Stimulated activated CD4-positive, alpha-beta T cell treated with anti-CD3 and anti-CD28 coated beads, TNF-alpha, amount 100 ng/mL, for 1 hour (primary cell): ENCODE measurements at places on chromosomes 2 and 18.

GRCh38 chr18:30828700-30829099, 213.8 kb downstream of the DSC3 start:
- DNase-seq: no peak

DNA sequence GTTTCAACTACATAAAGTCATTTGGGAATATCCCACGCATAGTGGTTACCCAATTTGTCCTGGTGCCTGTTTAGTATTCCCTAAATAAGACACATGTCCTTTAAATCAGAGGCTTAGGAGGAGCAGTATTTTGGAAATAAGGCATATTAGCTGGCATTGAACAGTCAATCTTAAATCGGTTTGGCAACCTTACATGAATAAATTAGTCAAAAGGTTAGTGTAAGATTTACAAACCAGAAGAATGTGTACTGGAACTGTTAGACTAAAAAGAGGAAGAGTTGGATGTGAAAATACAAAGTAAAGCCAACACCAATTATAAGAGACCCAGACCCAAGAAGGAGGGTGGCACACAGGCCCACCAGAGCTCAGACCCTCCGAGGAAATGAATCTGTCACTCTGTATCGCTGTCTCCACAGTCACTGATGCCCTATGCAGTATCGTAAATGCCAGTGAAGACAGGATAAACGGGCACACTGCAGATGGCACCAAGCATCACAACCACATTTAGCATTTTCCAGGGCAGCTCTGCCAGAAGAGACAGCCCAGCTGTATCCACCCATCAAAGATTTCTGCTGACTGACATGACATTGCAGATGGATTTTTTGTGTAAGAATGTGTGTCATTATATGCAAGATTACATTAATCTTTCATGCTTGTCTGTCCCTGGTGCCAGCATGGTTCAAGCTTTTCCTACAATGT, 90.4 kb downstream of the CERKL start:
- DNase-seq: no peak

GRCh38 chr2:96065381-96065930, 30.7 kb upstream of the GPAT2 start:
- no peak for DNase-seq

GRCh38 chr2:237547841-237548416, 18.4 kb upstream of the PRLH start:
- no peak for DNase-seq

DNA sequence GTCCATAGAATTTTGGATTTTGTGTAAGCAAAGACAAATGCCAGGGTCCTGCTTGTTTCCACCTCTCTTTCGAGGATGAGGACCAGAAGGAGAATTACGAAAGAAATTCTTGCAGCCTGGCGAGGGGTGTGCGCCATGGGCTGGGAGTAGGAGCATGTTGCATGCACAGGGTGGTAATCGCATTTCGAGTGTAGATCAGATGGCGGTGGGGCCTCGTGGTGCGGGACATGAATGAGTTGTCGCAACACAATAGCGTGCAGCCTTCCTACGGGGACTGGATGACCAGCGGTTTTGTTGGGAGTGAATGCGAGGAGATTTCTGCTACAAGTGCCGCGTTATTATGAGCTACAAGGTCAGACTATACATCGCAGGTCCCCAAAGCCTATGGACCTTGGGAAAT, 4.2 kb upstream of the EN1 start:
- no peak for DNase-seq

GRCh38 chr18:63882333-63883141, 5.0 kb upstream of the SERPINB2 start:
- no peak for DNase-seq

- no peak for DNase-seq
Measured at GRCh38 chr2:62724106-62724505, 18.6 kb downstream of the EHBP1 start.

DNA sequence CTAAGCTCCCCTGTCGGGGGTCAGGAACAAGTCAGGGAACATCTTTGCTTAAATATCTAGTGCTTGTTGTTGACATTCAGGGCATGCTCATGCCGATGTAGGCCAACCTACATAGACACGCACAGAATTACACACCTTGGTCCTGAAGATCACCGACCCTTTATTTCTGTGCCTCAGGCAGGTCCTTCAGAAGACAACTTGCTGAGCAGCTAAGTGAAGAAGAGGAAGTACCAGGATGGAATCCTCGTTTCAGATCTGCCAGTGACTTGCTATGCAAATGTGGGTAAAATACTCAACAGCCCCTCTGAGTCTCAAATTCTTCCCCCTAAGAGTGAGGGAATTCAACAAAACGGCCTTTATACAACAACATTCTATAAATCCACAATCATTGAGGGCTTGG, 494.7 kb downstream of the BCL11A start:
- no peak for DNase-seq

DNA sequence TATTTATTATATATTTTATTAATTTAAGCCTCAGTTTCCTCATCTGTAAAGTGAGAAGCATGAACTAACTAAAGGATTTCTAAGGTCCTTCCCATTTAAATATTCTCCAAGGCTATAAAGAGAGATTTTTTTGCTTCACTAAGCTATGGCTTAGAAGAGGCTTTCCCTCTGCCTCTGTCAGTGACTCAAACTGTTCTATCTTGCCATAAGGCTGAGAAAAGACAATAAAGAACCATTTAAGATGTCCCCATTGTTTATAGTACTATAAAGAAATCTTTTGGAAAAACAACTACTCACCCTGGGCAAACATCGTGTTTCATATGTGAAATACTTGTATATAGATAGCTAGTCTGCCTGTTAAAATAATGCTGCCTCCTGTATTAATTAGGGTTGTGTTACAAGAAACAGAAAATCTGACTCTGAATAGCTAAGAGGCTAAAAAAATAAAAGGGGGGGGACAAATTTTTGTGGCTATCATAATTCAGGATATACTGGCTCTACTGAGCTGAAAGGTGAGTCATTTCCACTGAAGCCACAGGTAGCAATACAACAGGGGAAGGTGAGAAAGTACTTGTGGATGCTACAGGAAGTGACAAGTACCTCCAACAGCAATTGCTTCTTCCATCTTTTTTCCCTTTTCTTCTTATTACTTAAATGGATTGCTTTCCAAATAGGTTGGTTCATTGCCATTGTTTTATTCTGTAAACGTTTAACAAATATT, 25.4 kb downstream of the EPHA4 start:
- no peak for DNase-seq

DNA sequence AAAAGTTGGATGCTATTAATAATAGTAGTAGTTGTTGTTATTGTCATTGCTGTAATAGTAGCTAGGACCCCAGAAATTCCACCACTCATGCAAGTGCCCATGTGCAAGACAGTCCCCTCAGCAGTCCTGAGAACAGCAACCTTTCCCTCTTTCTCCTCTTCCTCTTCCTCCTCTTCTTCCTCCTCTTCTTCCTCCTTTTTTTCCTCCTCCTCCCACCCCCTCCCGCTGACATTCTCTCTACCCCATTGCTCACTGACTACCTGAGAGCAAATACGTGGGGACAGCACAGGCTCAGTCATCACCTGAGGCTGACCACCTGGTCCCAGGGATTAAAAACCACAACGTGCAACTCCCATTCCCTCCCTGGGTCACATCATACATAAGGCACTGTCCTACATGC, 41.8 kb downstream of the SMAD7 start:
- no peak for DNase-seq
